ENCODE measurements at places on chromosomes 3 and 15. TPM values are rescaled to one million over a fixed set of nuclear protein-coding genes. Genes with fewer than 3 reads are reported as not detected.

- DNase-seq = no peak
These were observed 65.1 kb downstream of the HCN4 start for GRCh38 chr15:73303636-73304035.

- DNase-seq = peak; percentile 43
These were observed 4.6 kb upstream of the FBLN2 start for GRCh38 chr3:13544293-13544831.

FSIP1 gene
- 0.59 TPM for polyA plus RNA-seq

DNA sequence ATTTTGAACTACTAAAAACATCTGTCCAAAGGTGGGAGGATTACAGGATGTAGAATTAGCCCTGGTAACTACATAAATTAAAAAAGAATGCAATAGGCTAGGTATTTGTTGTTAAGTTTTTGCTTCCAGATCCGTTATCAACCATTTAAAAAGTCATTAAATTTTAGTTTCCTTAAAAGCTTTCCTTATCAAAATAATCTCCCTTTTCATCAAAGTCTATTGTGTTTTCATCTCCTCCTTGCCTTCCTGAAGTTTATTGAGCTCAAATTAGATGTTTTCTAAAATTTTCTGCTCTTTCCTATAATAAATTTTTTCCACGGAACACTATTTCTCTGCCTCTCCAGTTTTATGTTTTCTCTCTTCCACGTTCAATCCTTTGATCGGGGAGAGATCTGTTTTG, 108.6 kb downstream of the MEX3B start:
- no peak for DNase-seq

GRCh38 chr3:23611737-23612295, 193.9 kb upstream of the UBE2E1 start:
- peak; percentile 80 for DNase-seq

TEX55 gene
- polyA plus RNA-seq = not detected

SAMMSON gene
- not detected for polyA plus RNA-seq

GRCh38 chr3:62027796-62028195, 345.6 kb downstream of the FEZF2 start:
- DNase-seq = no peak

FAM107A gene
- polyA plus RNA-seq = 22.6 TPM

DNA sequence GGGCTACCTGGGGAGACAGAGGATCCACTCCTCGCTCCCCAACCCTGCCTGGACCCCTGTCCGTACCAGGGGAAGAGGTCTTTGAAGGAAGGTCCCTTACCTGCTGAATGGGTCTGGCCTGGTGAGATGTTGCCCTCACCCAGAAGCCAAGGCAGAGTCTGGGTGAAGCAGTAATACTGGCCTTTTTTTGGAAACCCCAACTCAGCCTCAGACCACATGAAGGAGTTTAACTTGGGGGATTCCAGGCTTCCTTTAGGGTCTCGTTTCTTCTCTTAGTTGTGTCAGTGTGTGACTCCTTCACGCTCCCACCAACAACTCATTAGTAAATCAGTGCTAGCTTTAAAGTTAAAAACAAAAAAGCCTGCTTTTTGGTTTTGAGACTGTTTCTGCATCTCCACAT, 45.6 kb downstream of the RTP1 start:
- DNase-seq = no peak

DNA sequence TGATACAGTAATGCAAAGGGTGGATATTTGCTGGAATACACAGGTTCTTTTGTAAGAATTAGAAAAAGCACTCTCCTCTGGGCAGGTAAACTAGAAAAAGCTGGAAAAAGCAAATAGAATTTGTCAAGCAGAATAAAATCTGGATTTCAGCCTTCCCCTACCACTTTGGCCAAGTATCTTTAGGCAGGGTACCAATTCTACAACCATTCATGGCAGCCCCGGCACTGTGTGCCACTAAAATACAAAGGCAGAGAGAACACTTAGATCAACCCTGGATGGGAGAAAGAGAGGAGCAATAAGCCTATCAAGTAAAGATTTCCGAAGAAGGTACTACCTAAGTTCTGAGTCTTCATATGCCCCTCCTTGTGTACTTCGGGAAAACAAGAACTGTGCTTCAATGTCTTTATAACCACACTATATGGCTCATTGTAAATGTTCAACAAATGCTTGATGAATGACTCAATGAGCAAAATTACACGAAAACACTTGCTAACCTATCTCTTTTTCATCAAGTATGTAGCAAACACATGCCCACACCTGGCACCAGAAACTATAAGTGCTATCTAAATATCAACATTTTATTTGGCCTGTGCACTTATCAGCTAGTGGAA, 20.8 kb downstream of the STAG1 start:
- DNase-seq = no peak
